Osteoblast (primary cell): ENCODE measurements at places on chromosomes 4 and X.
A peak's percentile ranks its signal among the peaks of the same experiment; 100 is the strongest.

DNA sequence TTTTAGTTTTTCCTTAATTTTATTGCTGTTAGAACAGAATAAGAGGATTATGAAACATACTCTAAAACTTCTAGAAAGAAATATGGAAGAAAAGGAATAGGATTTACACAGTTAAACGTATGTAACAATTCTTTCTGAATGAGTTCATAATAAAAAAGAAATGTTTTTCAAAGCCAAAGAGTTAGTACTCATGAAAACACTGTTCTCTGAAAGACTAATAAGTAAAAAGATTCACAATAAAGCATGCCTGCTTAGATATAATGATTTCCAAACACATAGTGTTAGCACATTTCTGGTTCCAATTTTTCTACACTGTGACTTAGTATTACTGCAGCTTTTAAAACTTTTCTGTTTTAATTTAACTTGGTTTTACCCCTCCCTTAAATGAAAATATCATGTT, 49.8 kb upstream of the PRSS48 start:
- no peak for DNase-seq

GRCh38 chr4:176090115-176090514, 24.5 kb downstream of the WDR17 start:
- no peak for DNase-seq

DNA sequence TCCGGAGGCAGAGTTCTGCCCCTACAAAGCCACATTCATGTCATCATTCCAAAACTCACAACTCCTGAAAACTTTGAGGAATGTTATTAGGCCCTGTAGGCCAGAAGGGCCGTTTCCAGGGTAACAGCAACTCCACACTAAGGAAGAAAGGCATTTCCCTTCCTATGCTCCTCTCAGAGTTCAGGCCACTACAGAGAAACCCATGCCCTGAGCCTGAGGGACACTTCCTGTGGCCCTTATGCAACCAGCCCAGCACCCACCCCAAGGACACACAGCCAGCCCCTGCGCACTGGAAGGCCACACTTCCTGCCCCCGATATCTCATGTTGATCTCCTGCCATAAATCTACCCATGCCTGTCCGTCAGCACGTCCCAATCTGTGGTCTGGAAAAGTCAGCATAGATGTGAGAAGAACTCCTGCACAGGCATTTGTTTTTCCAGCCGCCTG, 289.3 kb downstream of the BCOR start:
- DNase-seq = peak; percentile 83

- DNase-seq = peak; percentile 45
Observed at GRCh38 chrX:123731987-123732669, 724 bp downstream of the THOC2 start.

GRCh38 chr4:11469650-11470437, 41.1 kb upstream of the HS3ST1 start:
- DNase-seq = no peak

GRCh38 chr4:126242679-126243390, 928.1 kb downstream of the FAT4 start:
- DNase-seq = no peak

DNA sequence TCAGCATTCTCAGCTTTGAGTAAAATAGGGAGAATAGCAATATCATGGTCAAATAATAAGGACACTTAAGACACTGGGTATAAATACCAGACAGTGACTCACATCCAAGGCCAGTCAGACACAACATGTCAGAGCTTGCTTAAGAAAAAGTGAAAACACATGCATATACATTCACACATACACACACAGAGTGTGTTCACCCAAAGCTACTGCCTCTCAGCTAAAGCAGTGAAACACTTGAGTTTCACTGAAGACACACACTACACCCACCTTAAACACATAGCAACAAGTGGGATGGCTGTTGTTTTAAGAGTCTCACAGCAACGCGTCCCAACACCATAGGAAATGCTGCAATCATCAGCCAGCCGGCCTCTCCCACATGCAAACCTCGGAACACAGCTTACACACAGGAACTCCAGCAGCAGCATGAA, 14.4 kb downstream of the SHROOM4 start:
- DNase-seq = no peak

DNA sequence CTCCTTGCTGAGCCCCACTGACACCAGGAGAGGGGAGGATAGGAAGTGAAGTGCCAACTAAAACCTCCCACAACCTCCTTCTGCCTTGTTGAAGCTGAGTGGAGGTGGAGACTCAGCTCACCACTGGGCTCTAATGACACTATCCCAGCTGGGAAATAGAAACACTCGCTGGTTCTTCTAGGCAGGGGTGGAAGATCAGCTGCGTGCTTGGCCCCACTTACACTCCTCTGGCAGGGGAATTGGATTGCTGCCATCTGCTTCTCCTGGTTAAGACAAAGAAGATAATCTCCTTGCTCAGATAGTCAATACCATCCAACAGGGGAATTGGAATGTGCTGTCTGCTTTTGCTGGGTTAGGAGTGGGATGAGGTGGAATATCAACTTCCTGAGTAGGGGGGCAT, 392.5 kb downstream of the ZNF674 start:
- no peak for DNase-seq
